Neural progenitor cell (in vitro differentiated cells): ENCODE measurements at places on chromosomes 6 and 20. TPM values are rescaled to one million over a fixed set of nuclear protein-coding genes. Genes with fewer than 3 reads are reported as not detected.

The GPR6 gene
- not detected in 2 replicates for total RNA-seq

DNA sequence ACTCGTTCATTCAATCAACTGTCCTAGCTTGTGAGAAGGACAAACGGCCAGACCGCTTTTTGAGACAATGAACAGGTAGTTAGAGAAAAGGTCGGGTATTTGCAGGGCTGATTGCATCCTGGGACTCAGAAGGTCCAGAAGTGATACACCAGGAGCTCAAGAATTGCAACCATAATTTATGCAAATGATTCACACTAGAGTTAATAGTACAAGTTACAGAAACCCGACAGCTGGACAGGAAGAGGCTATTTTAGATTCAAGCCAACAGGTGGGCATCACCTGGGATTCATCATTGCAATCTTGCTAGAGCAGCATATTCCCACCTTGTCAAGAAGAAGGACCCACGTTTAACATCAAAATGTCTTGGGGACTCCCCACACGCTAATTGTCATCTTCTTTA, 83.5 kb downstream of the TNFAIP3 start:
- no peak for DNase-seq

GRCh38 chr6:43442935-43443334, 12.4 kb downstream of the DLK2 start:
- no peak for DNase-seq

DNA sequence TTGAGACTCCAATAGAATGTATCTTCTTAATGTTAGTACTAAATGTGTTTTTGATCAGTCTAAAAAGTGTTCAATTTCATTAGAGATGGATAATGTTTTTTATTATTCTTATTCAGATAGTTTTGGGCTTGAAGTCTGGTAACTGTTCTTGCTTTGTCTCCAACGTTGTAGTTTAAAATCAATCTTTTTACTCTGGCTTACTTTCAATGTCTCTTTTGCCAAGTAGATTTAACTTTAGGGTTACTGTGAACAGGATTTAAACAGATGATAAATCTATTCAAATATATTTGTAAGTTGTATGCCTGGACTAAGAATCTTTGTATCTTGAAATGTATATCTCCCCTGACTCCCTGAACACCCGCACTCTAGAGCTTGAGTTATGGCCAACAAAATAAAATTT, 51.1 kb downstream of the SGK1 start:
- DNase-seq = no peak

DNA sequence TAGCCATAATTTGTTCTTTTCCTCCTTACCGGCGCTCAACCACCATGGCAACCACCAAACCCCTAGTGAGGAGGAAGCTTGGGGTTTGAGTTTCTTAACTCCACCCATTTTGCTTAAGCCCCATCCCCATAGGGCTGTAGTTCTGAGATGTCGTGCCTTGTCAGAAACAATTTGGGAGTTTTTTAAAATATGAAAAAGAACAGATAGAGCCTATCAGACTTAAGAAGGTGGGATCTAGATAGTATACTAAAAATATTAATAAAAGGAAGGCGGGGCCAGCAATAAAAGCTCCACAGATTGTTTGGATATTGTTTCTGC, 5.6 kb downstream of the BRD2 start:
- DNase-seq = peak; percentile 60

DNA sequence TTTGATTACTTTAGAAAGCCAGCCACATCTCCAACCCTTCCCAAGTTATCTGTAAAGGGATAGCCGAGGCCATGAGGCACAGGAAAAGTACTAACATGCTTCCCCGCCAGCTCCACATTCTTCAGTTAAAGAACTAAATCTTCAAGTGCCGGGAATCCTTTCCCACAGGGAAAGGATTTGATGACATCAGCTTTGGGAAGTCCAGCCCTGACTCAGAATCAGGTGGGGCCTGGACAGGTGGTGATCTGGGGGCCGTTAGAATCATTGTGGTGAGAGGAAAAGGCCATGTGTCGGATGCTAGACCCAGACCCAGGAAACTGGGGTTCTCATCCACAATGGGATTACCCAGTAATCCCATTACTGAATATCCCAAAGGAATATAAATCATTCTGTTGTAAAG, 580.0 kb downstream of the QKI start:
- DNase-seq = no peak

GRCh38 chr6:137867685-137868509, 838 bp downstream of the TNFAIP3 start:
- DNase-seq = peak; percentile 80

- DNase-seq = no peak
Observed at GRCh38 chr6:19731282-19731681, 105.9 kb upstream of the ID4 start.

DNA sequence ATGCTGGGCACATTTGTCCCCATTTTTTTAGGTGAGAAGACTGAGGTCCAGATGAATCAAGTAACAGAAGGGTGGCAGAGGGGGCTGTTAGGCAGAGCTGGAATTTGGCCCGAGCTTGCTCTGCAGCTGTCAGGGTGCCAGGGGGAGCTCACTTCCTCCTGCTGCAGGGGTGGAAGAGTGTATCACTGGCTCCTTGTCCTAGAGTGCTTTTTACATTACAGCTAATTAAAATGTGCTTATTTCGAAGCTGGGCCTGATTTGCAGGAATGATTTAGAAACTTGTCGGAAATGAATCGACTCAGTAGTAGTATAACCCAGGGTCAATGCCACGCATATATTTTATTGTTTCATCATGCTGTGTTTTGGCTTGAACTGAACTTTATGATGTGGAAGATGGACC, 11.1 kb downstream of the TOX2 start:
- DNase-seq = no peak

DNA sequence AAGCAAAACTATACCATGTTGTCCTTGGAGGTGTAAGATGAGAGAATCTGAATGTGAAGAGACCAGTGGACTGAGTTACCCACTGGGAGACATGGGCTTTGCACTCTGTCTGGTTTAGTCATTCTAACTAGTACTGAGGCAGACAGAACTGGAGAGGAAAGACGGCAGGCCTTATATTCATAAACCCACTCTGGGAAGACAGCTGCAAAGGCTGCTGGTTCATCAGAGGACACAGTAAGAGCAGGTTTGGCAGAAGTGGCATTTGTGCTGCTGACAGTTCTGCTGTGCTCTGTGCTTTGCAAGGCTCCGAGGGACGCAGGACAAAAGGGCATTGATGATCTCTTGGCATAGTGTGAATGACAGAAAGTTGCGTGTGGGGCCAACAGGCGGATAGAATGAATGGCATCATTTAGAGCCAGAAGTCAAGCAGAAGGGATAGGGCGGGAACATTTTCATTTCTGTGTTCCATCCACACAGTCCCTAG, 142.3 kb upstream of the TENT5A start:
- DNase-seq = peak; percentile 40

- peak; percentile 48 for DNase-seq
Observed at GRCh38 chr6:50264995-50265571, 215.4 kb upstream of the DEFB112 start.

The NOX3 gene
- not detected in 2 replicates for total RNA-seq

The MMUT gene
- 14.4 and 23.9 TPM in 2 replicates for total RNA-seq

The TRAPPC3L gene
- not detected in 2 replicates for total RNA-seq

GRCh38 chr6:167445568-167445967, 120.7 kb downstream of the TTLL2 start:
- DNase-seq = no peak

DNA sequence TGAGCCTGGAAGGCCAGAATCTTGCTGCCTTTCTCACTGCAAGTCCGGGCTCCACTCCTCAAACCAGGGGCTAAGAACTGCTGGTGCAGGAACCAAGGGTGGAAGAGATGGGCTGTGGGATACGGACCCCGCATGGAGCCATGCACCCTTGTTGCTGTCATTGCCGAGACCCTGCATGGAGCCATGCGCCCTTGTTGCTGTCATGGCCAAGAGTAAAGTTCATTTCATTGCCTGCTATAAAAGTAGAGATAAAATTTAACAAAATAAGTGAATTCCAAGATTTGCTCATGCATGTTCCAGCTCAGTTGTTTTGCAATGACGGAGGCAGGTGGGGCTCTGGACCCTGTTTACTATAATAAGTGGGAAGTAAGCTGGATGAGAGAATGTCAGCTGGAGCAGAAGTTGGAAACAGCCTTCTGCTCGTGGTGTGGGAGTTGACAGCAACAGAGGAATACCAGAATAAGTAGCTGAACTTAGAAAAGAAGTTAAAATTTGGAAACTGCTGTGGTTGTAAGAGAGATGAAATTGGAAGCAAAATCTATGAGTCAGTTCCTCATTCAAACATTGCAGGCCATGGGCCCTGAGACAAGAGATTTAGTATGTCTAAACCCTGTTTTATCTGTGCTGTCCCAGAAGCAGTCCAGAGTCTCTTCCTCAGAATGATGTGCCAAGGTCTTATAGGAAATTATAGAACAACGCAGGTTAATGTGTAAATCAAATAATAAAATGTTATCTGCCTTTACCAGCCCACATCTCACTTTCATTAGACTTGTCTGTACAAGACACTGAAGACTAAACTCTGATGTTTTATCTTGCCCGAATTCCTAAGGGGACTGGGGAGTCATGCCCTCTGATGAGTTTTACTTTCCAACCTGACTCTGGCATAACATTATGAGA, 15.8 kb upstream of the THBS2 start:
- DNase-seq = no peak

The RPS6KA2 gene
- 8.2 and 14.3 TPM in 2 replicates for total RNA-seq
